Stimulated activated CD8-positive, alpha-beta memory T cell treated with anti-CD3 and anti-CD28 coated beads, Interleukin-4, amount 100 ng/mL, for 1 hour (primary cell): ENCODE measurements at places on chromosomes 3 and 15.

DNA sequence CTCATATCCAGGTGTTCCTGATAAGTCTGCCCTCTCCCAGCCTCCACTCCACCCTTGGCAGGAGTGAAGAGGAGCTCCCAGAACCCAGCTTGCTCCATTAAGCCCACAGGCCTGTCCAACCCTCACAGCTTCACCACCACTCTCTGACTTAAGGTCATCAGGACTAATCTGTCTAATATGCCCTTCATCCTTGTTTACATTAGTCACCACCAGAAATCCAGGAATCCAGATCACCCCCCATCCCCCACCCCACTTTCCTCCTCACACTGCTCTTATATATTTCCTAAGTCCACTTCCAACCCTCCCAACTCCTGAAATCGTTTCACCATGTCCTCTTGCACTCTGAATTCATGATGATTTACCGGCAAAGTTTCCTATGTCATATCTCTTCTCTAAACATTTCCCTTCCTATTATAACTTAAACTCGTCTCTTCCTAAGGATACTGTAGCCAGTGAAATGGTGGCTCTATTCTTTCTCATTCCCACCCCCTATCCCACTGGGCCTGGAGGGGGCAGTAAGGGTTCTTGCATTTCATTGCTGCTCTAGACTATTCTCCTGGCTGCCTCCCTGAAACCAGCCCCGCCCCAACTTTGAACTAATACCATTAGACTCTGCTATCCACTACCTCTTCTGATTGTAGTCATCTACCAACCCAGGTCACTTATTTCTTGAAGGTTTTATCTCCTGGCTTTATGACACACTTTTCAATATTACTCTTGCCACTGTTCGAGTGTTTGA lies 43.4 kb downstream of the PPP2R3A start:
- DNase-seq, result no peak

GRCh38 chr3:184164648-184165330 lies 9.6 kb downstream of the DVL3 start:
- DNase-seq, result no peak

GRCh38 chr3:100108464-100109079 lies 5.7 kb downstream of the FILIP1L start:
- DNase-seq, result no peak

- no peak for DNase-seq
Observed at GRCh38 chr15:67587331-67587730, 44.8 kb downstream of the MAP2K5 start.

GRCh38 chr15:41205315-41205714 lies 25.2 kb downstream of the EXD1 start:
- no peak for DNase-seq

DNA sequence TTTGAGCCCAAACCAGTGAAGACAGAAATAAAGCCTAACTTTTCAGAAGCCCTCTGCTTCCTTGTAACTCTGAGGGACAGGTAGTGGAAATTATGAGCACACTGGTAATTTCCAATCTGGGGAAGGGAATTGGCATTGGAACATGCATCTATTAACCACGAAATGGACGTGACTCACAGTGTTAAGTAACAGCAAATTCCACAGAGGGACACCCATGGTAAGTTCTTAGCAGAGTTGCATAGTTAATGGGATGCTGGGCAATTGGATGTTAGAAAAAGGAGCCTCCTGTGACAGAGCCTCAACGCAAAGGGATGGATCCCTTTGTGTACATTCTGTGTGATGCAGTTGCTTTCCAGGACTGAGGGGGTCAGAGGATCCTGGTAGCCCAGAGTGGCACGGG lies 168.6 kb downstream of the SEMA6D start:
- no peak for DNase-seq

- no peak for DNase-seq
Observed at GRCh38 chr15:55283379-55284147, 6.0 kb downstream of the RAB27A start.

- no peak for DNase-seq
Observed at GRCh38 chr3:109275702-109276293, 40.5 kb downstream of the DPPA2 start.

GRCh38 chr15:63094495-63094931 lies 27.1 kb upstream of the LACTB start:
- DNase-seq, result no peak

- DNase-seq, result no peak
Observed at GRCh38 chr3:146037697-146038096, 123.3 kb downstream of the PLOD2 start.

- DNase-seq, result peak; percentile 80
Observed at GRCh38 chr3:48898383-48899234, at the start of gene SLC25A20. Gene SLC25A20, minus strand, starts transcription at chr3:48898882. Its CDS starts 88 bp downstream, at chr3:48898794.
